Tibial nerve (tissue), 4 donors: ENCODE measurements at places on chromosomes 13 and 19.

- DNase-seq, result no peak
These were observed 384.4 kb downstream of the DLEU7 start for GRCh38 chr13:50459046-50459445.

DNA sequence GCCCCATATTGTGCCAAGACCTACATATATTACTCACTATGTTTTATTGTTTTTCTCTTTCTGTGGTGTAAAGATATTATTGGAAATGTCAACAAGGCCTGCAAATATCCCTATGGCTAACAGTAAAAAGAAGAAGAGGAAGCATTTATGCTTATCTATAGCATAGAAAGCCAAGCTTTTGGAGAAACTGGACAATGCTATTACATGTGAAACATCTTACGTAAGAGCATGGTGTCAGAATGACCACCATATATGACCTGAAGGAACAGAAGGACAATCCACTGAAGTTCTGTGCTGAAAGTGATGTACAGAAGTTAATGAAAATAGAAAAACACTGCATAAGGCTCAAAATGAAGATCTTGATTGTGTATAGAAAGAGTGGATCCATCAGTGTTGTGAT lies 145.2 kb downstream of the KCTD12 start:
- no peak for DNase-seq

DNA sequence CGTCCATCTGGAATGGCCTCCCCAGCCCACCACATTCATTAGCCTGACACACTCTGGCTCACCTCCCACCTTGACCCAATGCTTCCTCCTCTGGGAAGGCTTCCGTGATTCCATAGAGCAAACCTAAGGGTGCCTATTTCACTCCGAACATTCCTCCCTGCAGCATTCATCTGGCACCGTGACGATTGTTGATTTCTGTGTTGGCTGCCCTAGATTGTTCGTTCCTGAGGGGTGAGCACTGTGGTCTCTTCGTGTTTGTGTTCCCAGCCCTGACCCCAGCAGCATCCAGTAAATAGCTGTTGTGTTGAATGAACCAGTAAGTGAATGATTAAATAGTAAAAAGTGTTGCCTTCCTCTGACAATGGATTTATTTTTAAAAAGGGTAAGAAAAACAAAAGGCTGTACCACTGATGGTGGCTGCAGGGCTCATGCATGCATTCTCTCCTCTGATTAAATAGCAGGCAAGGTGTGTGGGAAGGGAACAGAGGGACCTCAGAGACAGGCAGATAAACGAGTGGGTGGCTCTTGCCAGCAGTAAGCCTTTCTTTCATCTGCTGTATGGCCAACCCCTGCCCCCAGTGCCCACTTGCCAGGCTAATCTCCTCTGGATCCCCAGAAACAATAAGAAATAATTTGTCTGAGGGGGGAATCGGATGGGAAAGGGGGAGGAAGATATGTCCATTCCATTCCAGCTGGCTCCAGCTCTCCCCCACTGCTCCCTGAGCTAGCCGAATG lies 48.4 kb upstream of the CACNA1A start:
- no peak for DNase-seq

DNA sequence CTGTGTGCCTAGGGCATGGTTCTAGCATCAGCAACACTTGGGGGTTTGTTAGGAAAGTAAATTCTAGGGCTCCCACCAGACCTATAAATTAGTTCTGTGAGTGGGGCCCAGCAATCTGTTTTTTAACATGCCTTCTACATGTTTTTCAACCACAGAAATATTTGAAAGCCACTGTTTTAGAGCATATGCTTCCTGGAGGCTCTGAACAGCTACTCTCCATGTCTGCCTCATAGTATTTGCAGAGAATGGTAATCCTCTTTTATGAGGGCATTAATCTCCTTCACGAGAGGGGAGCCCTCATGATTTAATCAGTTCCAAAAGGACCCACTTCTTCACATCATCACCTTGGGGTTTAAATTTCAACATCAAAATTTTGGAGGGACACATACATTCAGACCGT lies 6.0 kb downstream of the SPATA13 start:
- no peak for DNase-seq

DNA sequence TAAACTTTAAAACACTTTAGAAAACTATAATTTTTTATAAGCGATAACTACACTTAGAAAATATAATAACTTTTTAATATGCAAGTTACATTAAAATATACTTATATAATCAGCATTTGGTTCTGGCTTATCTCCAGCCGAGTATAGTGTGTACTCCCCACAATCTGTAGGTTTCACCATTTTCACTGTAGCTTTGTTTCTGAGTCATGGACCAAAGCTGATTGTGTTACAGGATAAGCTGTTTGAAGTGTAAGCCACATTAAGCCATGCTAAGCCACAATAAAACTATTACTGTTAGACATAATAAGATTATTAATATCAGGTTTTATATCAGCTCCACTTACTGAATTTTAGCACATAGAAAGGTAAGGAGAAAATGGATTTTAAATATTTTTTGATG lies 43.8 kb downstream of the CCDC122 start:
- no peak for DNase-seq

DNA sequence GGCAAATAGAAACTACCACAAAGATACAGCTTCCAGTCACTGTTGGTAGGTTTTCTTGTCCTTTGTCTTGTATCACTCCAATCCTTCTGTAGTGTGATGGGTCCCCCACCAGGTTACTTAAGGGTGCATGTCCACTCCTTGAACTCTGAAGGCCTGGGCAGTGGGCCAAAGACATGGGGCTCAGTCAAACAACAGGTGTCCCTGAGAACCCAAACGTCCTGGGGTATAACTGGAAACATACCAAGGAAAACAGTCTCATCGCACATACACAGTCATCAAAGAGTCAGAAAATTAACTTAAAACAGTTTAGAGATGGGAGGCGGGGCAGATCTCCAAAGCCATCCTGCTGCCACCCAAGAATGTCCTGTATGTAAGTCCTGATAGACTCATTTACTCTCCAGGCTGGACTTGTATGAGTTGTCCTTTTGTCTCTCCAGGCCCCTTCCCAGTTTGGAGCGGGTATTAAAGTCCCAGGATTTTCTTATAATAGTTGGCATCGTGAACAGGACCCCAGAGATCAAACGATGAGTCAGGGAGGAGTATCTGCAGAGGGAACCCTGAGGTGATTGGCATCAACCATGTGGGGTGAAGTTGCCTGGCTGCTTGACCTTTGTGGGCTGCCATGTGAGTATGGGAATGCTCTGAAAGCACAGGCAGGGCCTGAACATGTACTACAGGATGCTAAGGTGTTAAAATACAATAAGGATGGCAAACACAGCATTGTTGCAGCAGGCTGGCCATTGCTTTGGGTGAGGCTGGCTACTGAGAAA lies 613.2 kb upstream of the KLF12 start:
- DNase-seq, result no peak

DNA sequence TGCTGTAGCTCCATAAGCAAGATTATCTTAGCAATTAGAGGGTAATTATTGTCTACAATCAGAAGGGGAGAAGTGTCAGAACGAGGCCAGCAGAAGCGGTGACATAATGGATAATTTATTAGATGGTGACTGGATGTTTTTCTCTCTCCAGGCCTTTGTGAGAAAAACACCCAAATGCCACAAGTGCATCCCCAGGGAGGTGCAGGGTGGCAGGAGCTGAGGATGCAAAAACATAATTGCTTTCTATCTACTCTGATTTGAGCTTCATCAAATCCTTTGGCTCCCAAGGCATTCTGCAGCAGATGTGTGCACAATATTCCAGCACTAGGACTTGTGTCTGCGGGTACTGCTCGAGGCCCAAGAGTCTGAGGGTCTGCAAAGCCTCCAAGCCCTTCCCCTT lies 220.1 kb upstream of the SERP2 start:
- DNase-seq, result no peak

- no peak for DNase-seq
These were observed 617.0 kb downstream of the UQCRFS1 start for GRCh38 chr19:28595722-28596480.

GRCh38 chr19:13833330-13834243 lies 38.3 kb downstream of the ZSWIM4 start:
- DNase-seq, result peak; percentile 93

DNA sequence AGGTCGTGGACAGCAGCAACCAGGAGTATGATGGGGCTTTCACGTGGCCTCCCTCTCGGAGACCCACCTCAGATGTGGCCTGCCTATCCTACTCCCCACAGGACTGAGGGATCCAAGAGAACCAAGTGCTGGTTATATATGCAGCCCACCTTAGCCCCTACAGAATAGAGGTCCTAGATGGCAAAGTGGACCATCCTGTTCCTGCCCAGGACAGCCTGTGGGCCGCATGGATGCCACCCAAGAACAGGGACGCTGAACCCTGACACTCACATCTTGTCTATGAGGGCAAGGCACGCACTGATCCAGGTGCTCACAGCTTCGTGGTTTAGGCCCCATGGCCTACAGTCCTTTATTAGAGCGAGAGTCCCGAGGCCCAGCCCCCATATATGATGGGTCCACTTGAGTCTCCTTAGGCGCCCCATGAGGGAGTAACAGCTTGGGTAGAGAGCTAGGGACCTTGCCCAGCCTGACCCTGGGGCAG lies 1.5 kb upstream of the SLC27A5 start:
- no peak for DNase-seq

- DNase-seq, result no peak
These were observed 232.0 kb downstream of the KLF5 start for GRCh38 chr13:73290844-73291243.

DNA sequence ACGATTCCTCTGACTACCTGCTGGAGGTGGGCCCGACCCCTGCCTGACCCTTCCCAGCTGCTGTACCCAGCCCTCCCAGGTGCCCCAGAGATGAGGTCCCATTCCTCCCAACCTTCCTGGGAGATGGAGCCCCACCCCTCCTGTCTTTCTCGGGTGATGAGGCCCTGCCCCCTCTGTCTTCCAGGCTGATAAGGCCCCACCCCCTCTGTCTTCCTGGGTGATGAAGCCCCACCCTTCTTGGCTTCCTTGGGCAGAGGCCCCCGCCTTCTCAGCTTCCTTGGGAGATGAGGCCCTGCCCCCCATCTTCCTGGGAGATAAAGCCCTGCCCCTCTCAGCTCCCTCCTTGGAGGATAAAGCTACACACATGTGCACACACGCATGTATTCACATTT lies 47.9 kb downstream of the CERS4 start:
- DNase-seq, result no peak

GRCh38 chr13:20580257-20580656 lies 13.3 kb downstream of the IFT88 start:
- DNase-seq, result no peak

GRCh38 chr13:50387051-50387581 lies 371.9 kb downstream of the KCNRG start:
- peak; percentile 53 for DNase-seq

DNA sequence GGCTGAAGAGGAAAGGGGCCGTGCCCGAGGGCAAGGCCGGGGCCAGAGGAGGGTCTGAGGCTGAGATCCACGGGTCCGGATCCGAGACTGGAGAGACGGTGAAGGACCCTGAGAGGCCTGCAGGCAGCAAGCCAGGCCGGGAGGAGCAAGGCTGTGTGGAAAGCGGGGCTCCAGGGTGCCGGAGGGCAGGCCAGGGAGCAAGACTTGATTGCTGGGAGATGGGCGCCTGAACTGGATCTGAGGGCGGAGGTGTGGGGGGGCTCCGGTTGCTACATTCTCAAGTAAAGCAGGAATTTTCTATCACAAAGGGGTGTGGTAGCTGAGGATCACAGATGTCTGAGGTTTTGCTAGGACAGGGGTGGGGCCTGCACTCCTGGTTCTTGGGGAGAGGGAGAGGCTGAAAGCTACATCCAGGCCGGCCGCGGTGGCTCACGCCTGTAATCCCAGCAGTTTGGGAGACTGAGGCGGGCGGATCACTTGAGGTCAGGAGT lies 3.8 kb downstream of the MAMSTR start:
- no peak for DNase-seq

DNA sequence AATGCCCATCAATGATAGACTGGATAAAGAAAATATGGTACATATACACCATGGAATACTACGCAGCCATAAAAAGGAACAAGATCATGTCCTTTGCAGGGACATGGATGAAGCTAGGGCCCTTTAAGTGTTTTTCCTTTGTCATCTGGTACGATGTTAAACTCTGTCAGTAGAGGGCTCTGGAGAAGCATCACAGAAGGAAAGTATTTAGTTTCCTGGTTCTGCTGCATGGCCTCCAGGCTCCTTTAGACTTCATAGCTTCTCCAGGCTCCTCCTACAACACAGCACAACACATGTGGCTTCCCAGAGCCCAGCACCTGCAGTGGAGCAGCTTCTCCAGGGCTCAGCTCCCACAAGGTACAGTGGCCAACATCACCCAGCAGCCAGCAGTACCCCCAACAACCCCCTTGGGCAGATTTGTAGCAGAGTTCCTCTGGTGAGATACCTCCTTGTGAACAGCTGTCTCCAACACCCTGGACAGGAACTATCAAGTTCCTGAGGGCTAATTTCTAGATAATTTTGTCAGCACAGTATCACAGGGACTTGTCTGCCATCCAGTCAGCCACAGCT lies 63.4 kb downstream of the KCTD12 start:
- DNase-seq, result no peak

GRCh38 chr13:95002126-95002525 lies 289.8 kb upstream of the SOX21 start:
- DNase-seq, result no peak

DNA sequence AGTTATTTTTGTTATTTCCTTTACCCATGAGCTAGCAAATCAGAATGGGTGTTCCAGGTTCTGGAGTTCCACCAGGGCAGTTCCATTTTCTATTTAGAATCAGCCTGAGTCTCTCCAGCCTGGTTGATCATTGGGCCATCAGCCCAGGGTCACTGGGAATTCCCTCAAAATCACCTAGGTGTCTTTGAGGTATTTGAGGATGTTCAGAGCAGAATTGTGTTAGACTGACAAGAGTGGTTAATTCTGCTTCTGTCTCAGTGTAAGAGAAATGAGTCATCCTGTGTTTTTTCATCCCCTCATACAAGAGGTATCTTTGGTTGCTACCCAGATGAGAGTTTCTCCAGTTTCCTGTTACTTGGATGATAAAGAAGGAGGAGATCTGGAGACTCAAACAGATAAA lies 11.7 kb downstream of the ZNF66 start:
- DNase-seq, result no peak

DNA sequence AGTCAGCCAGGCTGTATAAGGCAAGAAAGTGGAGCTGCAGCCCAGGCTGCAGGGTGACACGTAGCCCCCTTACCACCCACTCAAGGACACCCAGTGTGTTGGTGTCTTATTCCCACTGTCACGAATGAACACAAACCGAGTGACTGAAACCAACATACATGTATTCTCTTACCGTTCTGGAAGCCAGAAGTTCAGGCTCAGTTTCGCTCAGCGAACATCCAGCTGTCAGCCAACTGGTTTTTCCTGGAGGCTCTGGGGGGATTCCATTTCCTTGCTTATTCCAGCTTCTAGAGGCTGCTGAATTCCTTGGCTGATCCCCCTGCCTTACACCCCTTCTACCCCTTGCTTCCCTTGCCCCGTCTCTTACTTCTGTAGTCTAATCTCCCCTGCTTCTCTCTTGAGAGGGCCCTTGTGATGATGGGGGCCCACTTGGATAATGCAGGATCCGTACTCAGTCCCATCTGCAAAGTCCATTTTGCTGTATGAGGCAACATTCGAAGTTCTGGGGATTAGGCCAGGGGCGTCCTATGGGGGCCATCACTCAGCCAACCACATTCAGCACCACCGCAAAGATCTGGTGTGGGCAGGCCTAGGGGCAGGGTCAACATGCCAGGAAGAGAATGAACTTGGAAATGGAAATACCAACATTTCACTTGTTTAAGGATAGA lies 47.3 kb upstream of the MTIF3 start:
- no peak for DNase-seq

- no peak for DNase-seq
These were observed 9.1 kb upstream of the DPP9 start for GRCh38 chr19:4732680-4733114.
